ENCODE measurements at places on chromosomes 5 and 9.

- DNase-seq = no peak
Measured at GRCh38 chr9:108621991-108622855, 233.6 kb downstream of the ACTL7B start.

DNA sequence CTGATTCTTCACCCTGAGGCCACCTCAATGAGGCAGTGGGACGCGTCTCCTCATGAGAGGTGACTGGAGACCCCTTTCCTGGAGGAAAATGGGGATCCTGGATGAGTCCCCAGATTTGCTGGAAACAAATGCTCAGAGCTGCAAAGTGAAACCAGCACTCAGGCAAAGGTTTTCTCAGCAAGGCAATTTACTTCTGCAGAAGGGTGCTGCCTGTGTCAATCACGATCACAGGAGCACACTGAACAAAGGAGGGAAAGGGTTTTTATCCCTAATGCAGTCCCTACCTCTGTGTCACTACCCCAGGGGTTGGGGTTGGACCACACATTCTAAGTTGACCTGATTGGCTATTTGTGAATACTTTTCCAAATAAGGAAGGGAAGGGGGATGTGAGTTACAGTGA lies 69.9 kb upstream of the CDK20 start:
- DNase-seq = no peak

- DNase-seq = no peak
Measured at GRCh38 chr5:1885868-1886845, 3.4 kb upstream of the IRX4 start.

GRCh38 chr5:36452424-36453006 lies 150.8 kb upstream of the RANBP3L start:
- DNase-seq = no peak

All from muscle of arm (tissue), 14 donors.